ENCODE measurements at places on chromosomes 2 and 18. TPM values are rescaled to one million over a fixed set of nuclear protein-coding genes. Genes with fewer than 3 reads are reported as not detected.

DNA sequence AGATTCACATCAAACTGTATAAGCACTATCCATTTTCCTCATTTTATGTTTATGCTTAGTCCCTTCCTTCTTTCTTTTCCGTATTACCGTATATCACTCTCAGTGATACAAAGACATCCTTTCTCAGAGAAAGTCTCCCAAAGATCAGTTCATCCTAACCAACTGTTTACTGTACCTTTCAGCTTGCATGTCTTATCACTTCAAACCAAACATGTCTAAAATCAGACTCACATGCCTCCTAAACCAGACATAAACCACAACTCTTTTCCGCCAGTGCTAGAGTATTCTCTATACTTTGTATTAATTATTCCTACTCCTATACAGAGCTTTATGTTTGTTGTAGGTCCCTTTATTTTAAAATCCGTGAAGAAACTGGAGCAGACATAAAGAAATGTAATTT is 41.5 kb downstream of the KCMF1 start:
- no peak overlapping the region for H3K4me3 ChIP-seq
- no peak overlapping the region for H3K27ac ChIP-seq
- H3K36me3 ChIP-seq = peaks cover 11% of the 10 kb centered on the region

DNA sequence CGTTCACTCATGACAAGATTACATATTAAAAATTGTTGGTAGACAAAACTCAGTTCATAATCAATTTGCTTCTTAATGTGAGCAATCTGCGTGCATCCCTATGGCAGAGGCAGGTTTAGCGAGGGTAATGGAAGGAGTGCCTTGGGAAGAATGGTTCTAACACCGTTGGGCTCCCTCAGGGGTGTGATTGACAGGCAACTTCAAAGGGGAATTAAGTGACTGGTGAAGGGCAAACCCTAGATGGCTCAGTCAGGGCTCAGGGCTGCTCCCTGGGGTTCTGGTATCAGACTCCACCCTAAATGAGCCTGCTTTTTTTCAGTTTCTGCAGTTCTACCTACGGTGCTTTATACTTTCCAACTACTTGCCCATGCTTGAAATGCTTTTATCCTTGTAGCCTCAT is 419.5 kb upstream of the CELF4 start:
- DNase-seq = no peak
- H3K4me3 ChIP-seq = no peak overlapping the region
- H3K4me1 ChIP-seq = peaks cover 1% of the 10 kb centered on the region
- no peaks in the 10 kb centered on the region for H3K36me3 ChIP-seq

GRCh38 chr2:85868822-85869221 is 20.0 kb downstream of the ST3GAL5 start:
- no peak for DNase-seq
- H3K36me3 ChIP-seq = peaks cover 1% of the 10 kb centered on the region
- H3K27me3 ChIP-seq = no peaks in the 10 kb centered on the region
- H3K4me3 ChIP-seq = no peak overlapping the region
- H3K4me1 ChIP-seq = no peaks in the 10 kb centered on the region
- no peak overlapping the region for H3K27ac ChIP-seq

DNA sequence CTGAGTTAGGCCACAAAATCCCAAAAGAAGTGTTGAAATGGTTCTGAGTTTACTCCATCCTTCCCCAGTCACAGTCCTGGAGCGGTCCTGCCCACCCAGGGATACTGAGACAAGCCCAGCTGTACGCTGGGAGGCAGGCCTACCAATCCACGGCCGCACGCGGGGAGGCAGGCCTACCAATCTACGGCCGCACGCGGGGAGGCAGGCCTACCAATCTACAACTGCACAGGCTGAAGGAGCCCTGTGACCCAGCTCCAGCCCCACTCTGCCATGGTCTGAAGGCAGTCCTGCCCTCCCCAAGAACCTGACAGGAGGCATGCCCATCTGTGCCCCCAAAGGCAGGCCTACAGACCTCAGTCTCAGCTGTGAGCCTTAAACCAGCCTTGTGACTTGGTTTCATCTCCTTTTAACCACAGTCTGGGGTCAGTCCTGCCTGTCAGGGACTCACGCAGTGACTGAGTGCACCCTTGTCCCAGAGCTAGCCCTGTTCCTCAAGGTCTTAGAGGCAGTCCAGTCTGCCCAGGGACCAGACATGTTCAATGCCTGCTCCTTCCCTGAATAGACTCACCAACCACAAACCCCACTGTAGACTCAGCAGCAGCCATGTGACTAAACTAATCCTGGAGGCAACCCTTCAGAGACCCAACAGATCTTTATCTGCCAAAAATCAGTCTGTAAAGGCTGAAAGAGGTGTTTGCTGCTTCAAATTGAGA is 36.8 kb downstream of the GPC1 start:
- H3K36me3 ChIP-seq = no peaks in the 10 kb centered on the region
- DNase-seq = no peak
- H3K27me3 ChIP-seq = no peaks in the 10 kb centered on the region
- H3K4me1 ChIP-seq = no peaks in the 10 kb centered on the region
- no peak overlapping the region for H3K27ac ChIP-seq
- no peak overlapping the region for H3K4me3 ChIP-seq

DNA sequence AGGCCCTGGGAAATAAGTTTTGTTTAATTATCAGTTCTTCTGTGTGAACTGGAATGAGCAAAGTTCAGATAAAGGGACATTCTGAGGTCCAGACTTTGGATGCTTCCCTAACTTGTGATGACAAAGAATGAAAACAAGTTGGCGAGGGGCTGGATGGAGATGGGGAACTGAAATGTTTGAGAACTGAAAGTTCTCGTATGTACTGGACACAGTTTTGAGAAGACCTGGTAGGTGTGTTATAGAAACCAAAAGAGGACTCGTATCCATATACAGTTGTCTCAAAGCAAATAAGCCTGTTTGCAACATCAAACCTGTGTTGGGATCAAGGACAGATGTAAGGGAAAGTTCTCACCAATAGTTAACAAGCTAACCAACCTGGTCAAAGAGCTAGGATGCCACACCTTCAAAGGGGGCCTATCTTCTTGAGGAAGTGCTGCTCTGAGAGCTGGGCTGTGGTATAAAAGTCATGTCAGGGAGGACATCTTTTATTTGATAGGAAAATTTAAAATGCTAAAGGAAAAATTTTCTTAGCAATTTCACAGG is at the start of gene UPP2:
UPP2 (plus strand) TSS at position 493 of the 543 bp plus-strand sequence. CDS start 188 bp downstream, outside the sequence.
- no peaks in the 10 kb centered on the region for H3K4me1 ChIP-seq
- H3K27ac ChIP-seq = no peak within 1 kb of the TSS
- no peaks in the 10 kb centered on the region for H3K27me3 ChIP-seq
- DNase-seq = no peak
- H3K4me3 ChIP-seq = no peak within 1 kb of the TSS

The TDRD15 gene
- total RNA-seq = not detected

All from lung (tissue), 17 donors.